NCI-H2029 treated with DMSO at 0.1 percent for 48 hours (cell line): ENCODE measurements at places on chromosomes 7 and 10.

DNA sequence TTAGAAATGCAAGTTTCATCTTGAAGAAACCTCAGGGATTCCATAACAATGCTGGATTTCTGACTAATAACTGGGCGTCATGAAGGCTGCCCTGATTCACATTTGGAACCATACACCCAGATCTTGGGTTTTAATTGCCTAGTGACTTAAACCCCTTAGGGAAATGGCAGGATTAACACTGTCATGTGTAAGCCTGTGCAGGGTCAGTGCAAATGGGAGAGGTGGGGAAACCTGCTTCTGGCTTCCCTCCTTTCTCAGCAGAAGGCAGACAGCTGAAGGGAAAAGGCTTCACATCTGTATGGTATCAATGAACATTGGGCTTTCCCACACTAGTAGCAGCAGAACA, 364.2 kb downstream of the ANKRD30A start:
- DNase-seq, result no peak

GRCh38 chr7:47233996-47234395, 347.9 kb downstream of the TNS3 start:
- no peak for DNase-seq

DNA sequence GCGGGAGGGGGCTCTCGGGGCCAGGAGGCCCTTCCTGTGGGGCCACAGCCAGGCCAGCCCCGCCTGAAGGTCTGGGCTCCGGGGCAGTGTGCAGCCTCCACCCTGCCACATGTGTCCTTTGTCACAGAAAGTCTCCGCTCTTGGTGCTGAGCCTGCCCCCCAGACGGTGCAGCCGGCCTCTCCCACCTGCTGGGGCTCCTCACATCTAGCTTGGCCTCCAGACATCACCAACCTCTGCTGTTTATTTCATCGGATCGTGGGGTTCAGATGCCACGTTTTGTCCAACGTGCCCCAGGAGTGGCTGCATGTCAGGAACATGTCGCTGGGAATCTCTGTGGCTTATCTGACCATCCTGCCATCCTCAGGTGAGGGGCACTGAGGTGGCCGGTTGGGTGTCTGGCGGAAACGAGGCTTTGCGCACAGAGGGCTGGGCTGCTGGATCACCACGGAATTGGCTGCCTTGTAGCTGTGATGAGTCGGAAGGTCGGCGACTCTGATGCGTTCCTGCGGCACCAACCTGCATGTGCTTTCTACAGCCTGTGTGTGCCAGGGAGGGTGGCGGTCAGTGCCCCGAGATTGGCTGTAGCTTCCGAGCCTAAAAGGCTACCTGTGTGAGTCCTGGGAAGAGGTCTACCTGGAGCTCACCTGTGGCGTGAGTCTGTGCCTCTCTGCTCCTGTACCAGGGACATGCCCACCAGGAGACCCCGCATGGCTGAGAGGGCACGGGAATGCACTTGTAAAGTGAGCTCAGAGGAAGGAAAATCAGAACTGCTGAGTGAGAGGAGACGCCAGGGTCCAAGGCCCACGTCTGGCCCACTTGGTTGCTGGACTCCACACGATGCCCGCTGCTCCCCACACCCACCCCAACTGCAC, 316.4 kb downstream of the DNAJB6 start:
- no peak for DNase-seq

GRCh38 chr7:17940951-17941431, 697 bp upstream of the SNX13 start:
- no peak for DNase-seq

GRCh38 chr10:123559066-123559822, 106.9 kb upstream of the GPR26 start:
- no peak for DNase-seq

DNA sequence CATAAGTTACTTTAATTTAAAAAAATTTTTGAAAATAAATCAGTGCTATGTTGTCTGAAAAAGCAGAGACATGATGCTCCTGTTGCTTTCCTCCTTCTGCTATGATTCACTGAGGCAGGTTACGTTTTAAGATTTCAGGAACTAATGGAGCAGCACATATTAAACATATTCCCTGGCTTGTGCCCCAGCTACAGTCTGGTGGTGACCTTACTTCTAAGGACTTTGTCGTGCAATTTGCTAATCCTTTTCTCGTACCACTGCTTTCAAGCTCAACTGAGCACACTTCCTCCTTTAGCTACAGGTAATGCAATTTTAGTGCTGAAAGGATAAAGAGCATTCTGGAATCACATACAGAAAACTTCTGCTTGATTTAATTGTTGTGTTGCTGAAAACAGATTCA, 16.2 kb upstream of the PRR15 start:
- DNase-seq, result no peak

DNA sequence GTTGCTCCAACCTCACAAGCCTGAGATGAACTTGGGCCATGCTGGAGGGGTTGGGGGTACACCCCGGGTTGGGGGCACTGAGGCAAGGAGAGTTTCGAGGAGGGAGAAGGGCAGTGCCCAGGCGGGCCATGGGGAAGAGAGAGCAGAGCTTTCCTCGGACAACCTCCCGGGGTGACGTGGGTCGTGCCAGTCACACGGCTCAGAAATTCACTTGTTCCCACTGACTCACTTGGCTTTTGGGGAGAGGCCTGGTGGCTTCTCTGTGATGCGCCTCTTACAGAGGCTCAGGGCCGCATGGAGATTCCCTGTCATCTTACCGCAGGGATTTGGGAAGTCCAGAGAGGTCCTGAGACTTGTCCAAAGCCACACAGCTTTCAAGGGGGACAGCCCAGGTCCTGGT, 2.9 kb downstream of the LAT2 start:
- DNase-seq, result no peak

DNA sequence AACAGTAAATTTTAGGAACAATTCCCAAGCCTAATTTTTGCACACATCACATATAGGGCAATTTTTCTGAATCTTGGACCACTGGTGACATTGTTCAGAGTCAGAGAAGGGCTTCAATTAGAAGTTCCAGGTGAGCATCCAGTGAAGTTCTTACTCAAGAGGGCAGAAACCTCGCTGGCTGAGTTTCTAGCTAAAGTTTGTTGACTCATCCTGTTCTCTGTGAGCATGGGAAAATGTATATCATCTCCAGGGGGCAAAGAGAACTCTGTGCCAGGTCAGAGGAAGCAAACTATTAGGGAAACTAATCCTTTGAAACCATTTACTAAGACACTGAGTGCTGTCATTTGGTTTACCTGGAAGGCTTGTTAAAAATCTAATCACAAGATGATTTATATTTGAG, 695.6 kb upstream of the IGFBP3 start:
- no peak for DNase-seq

GRCh38 chr10:99619851-99620710, at the start of gene SLC25A28:
Gene SLC25A28 (minus strand): TSS chr10:99620439. CDS start chr10:99620335, 104 bp downstream.
- DNase-seq, result peak; percentile 88

DNA sequence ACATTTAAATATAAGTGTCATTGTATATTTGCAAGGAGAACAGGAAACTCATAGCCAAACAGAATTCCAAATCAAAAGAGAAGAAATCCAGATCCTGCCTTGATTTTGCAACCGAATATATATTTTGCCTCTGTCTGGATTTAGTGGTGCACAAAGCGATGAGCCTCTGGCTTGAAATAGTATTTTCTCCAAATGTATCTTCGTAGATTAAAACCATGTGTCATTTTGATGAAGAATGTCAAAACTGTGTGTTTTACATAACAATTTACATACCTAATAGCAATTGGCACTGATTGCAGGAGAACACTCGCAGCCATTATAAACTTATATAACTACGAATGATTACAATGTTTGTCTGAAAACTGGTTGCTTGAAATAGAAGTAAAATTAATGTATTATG, 156.4 kb downstream of the ARID5B start:
- no peak for DNase-seq
